ENCODE measurements at places on chromosomes 12 and 14. TPM values are rescaled to one million over a fixed set of nuclear protein-coding genes. Genes with fewer than 3 reads are reported as not detected.

The GALNT16 gene
- total RNA-seq = 0.02 TPM

The CLEC1B gene
- total RNA-seq = not detected

The MGST1 gene
- 0.73 TPM for total RNA-seq

The OVCH1 gene
- not detected for total RNA-seq

The TDRD9 gene
- not detected for total RNA-seq

The CLEC7A gene
- 0.17 TPM for total RNA-seq

The MYH7 gene
- total RNA-seq = 0.05 TPM

The LHX5 gene
- not detected for total RNA-seq

The COPZ1 gene
- 115 TPM for total RNA-seq

The GLIPR1L1 gene
- not detected for total RNA-seq

The SPIC gene
- total RNA-seq = not detected

Measured in activated T-helper 1 cell treated with anti-CD3 and anti-CD28 coated beads, Interleukin-12 subunit alpha, Interleukin-12 subunit beta, Interleukin-2, Interleukin-4 antibody, amounts not matched to agents 30 ng/mL and 10 ng/mL and 1 ng/mL, durations not matched to agents 14 hours and 24 hours and 36 hours (primary cell).